Mesenteric fat pad (tissue), 1 donor: ENCODE measurements at places on chromosomes 4 and X.

- no peak for DNase-seq
Measured at GRCh38 chrX:136752796-136753195, 27.9 kb downstream of the ARHGEF6 start.

DNA sequence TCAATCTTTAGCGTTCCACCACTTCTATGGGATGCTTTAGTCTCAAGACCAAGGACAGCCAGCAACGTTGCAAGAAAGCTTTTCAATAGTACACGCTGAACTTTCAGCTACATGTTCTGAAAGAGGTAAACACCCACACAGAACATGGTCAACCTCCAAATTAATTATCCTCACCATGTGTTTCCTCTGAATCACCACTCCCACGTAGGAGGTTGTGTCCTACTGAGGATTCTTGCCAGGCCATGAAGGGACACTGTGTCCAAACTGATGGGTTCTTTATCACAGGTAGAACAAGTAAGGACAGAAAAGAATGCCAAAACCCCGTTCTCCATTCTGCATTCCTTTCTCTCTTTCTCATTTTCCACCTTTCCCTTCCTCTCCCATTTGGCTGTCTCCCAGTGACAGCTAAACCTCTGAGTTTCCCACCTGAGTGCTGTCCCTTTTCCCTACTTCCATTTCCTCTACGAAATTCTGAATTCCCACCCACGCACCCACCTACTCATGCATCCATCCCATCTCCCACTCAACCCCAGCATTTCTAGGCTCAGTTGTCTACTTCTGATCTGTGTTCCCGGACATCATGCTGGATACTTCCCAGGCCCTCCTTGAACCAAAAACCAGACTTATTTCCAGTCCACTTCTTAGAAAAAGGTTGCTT lies 29.0 kb upstream of the GPM6B start:
- no peak for DNase-seq

- no peak for DNase-seq
Measured at GRCh38 chr4:40238008-40238699, 41.3 kb downstream of the RHOH start.

DNA sequence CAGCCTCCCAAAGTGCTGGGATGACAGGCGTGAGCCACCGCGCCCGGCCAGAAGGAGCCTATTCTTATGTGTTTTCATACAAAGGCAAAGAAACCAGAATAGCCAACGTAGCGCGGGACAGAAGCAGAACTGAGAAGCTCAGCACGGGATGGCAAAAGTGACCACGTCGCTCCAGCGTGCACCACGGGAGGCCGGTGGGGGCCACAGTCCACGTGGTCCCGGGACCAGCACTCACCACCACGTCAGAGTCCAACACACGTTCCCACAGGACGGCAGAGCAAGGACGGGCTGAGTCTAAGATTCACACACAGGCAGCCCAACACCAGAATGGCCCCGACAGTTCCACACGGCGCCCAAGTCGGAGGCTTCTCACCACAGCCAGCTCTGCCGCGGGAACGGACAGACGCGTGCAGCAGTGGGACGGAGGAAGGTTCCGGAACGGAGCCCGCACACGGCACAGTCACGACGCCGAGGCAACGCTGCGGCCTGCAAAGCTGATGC lies 18.8 kb upstream of the GTPBP6 start:
- no peak for DNase-seq

GRCh38 chr4:165326831-165327210 lies 648 bp upstream of the MSMO1 start:
- no peak for DNase-seq

- no peak for DNase-seq
Measured at GRCh38 chr4:164441109-164441508, 312.8 kb upstream of the SMIM31 start.

GRCh38 chr4:127370604-127371003 lies 262.2 kb upstream of the INTU start:
- DNase-seq = no peak

- no peak for DNase-seq
Measured at GRCh38 chr4:86091201-86091600, 268.7 kb downstream of the MAPK10 start.

DNA sequence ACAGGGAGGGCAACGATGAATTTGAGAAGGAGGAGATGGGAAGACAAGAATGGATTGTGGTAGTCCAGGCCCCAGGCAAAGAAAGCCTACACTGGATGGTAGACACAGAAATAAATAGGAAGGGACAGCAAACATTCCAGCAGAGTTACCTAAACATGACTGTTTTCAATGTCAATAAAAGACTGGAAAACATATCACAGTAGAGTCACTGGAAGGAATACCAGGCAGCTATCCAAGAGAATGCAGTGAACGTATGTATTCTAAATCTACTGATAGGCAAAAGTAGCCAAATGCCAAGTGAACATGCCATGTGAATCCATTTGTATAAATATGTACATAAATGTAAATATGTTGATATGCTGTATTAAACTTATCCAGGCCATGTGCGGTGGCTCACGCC lies 183.0 kb downstream of the PALLD start:
- no peak for DNase-seq

DNA sequence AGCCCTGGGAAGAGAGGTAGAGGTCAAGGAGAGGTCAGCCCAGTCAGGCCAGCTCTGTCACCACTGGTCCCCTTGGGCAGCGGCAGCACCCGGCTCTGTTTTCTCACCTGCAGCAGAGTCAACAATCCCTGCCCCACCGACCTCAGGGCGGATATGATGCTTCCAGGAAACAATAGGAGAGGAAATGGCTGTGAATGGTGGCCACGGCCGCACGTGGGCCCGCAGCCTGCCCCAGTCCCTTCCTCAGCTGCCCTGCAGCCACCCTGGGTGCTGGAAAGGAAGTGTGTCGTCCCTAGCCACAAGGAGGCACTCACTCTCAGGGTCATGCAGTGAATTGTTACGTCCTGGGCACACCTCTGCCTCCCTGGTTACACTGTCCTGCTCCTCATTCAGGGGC lies 92.5 kb upstream of the ENPP6 start:
- DNase-seq = no peak

- DNase-seq = no peak
Measured at GRCh38 chr4:169315530-169316343, 45.0 kb upstream of the SH3RF1 start.

DNA sequence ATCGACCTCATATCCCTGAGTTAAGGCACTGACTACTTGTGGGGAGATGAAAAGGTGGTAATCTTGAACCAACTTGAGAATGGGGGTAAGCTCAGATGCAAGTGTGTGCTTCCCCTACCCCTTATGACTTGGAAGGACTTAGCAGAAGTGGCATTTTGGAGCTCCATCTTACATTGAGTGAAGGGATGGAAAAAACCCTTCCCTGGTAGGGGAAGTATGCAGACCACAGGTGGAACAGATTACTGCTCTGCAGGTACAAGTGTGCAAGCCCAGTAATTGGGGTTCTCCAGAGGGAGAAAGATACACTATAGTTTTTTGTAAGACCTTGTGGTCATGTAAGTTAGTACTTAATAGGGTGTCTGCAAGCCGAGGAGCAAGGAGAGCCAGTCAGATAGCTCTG lies 12.2 kb upstream of the WDR1 start:
- DNase-seq = no peak

- peak; percentile 55 for DNase-seq
Measured at GRCh38 chrX:40543661-40544328, 37.0 kb upstream of the ATP6AP2 start.

- DNase-seq = no peak
Measured at GRCh38 chr4:13980317-13981310, 353.1 kb upstream of the BOD1L1 start.

DNA sequence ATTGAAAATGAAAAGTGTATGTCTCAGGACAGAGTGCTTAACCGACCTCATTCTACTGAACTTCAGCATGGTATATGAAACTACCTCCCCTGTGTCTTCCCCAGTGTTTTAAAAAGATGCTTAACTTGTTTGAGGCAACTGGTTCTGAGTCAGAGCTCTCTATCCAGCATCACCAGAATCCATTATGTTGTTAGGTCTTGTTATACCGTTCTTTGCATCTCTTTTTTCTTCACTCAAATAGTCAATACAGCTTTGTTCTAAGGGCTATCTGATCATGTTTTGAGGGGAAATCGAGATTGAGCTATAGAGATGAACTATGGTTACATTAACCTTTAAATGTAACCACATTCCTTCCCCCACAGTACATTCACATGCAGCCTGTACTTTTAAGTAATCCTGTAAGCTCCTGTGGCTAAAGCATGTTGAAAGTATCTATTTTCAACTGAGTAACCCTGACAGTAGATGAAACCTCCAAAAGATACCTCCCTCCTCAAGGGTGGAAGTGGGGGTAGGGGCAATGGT lies 514.4 kb downstream of the RPA4 start:
- DNase-seq = no peak

GRCh38 chr4:8906668-8906970 lies 35.0 kb upstream of the HMX1 start:
- DNase-seq = no peak

- DNase-seq = no peak
Measured at GRCh38 chr4:139844459-139845036, 178.9 kb downstream of the MGST2 start.

DNA sequence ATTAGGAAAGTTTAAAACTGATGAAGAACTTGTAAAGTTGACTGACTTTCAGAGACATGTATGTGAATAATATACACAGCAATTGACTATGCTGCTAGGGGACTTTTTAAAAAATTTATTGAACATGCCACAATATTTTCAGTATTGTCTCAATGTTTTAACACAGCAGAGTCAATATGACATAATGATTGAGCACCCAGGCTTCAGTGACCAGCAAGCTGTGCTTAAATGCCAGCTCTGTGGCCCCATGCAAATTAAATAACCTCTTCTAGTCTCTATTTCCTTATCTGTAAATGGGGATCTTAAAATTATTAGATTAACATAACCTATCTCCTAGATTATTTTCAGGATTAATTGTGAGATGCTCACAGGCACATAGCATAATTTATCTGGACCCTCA lies 56.8 kb upstream of the TXK start:
- DNase-seq = no peak

DNA sequence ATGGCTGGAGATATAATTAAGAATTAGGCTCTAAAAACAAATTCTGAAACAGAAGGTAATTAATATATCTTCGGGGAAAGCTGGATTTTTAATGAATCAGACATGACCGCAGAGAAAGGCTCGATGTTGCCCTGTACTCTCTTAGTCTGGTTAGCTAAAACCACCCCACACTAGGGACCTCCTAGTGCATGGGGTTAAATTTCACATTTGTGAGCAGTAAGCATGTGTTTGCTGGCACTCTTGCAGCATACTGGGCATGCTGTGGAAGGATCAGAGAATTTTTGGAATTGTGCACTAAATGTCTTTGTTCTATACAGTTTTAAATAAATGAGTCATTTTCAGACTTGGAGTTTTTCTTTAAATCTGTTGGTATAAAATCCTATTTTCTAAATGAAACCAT lies 475.6 kb upstream of the FTHL17 start:
- DNase-seq = no peak

DNA sequence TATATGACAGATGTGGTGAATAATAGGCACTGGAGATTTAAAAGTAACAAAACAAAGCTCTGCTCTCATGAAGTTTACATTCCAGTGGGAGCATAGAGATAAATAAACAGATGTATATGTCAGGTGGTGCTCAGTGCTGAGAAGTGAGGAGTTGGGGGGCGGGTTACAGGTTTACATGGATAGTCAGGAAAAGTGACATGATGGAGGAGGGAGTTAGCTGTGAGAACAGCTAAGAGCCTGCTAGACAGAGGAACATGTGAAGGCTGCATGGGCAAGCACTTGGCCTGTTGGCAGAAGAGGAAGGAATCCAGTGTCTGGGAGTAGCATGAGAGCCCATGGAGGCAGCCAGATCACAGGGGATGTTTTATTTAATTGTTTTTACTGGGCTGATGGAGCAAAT lies 10.2 kb upstream of the TMEM156 start:
- no peak for DNase-seq

- no peak for DNase-seq
Measured at GRCh38 chrX:41737065-41737464, 13.1 kb downstream of the GPR82 start.

- DNase-seq = no peak
Measured at GRCh38 chr4:152258391-152258790, 277.5 kb downstream of the FBXW7 start.

DNA sequence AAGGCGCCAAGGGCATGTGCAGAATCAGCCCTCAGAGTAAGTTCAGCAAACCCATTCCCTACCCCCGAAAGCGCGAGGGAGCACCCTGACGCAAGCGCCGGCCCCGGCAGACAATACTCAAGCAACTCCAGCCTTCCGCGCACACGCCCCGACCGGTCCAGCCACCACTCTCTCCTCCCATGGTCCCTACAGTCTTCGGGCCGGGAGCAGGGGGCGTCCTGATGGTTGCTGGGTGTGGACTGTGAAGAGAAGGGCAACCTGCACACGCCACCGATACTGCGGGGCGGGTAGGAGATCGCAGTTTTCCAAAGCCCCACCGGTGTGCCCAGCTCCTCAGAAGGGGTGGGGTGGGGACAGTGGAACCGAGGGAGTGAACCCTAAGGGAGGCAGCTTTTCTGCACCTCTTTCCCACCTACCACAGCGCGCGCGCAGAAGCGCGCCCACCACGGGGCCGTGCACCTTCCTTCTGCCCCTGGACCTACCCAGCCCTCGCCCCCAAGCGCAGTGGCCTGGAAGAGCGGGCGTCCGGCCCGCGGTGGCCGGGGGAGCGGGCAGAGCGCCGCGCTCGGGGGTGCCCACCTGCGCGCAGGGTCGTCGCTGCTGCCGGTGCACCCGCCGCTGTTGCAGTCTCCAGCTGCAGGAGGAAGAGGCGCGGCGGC lies 650.2 kb upstream of the DIPK2B start:
- no peak for DNase-seq

DNA sequence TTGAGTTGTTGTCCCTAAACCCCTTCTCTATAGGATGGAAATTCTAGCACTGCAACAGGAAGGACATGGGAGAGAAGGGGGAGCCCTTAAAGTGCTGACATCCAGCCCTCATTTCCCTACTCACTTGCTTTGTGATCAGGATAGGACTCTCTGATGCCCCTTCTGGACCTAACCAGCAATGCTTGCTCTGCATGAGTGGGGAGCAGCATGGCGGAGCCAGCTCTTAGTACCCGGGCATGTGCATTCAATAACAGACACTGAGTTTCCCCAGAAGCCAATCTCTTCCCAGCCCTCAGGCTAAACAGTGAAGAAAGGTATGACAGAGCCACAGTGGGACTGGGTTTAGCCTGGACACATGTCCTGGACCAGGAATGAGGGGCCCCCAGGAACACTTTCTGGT lies 14.0 kb downstream of the SOD3 start:
- no peak for DNase-seq

- peak; percentile 33 for DNase-seq
Measured at GRCh38 chrX:2954541-2954940, 25.4 kb upstream of the ARSD start.

- DNase-seq = no peak
Measured at GRCh38 chrX:10756441-10756840, 136.1 kb upstream of the MID1 start.

DNA sequence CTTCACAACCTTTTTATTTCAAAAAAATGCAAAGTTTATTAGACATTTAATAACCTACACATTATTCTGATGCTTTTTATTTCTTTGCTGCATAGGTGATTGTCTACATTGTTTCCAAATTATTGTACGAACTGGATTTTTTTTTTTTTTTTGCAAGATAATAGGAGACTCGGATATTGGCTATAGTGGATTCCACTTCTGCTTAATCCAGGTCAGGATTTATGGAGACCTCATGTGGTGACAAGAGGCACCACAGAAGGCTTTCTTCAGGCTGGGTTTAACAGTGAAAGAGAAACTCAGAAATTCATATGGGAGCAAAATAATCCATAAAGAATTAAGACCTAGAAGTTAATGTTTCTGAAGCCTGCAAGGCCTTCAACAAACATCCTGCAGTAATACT lies 2.4 kb upstream of the SLIT2 start:
- DNase-seq = no peak

- DNase-seq = no peak
Measured at GRCh38 chr4:22460266-22460665, 55.6 kb downstream of the ADGRA3 start.

- no peak for DNase-seq
Measured at GRCh38 chr4:163758032-163758431, 263.5 kb downstream of the TMA16 start.
